ENCODE measurements at places on chromosomes 3 and 15. TPM values are rescaled to one million over a fixed set of nuclear protein-coding genes. Genes with fewer than 3 reads are reported as not detected.

The PIF1 gene
- 0.47 TPM for total RNA-seq

The GOLGA8J gene
- 0.15 TPM for total RNA-seq

The GABRR3 gene
- not detected for total RNA-seq

The XIRP1 gene
- 160 TPM for total RNA-seq

The VIPR1 gene
- 5.9 TPM for total RNA-seq

The EPHB3 gene
- total RNA-seq = 1.6 TPM
